Activated CD8-positive, alpha-beta memory T cell treated with anti-CD3 and anti-CD28 coated beads for 1 hour (primary cell): ENCODE measurements at places on chromosomes 7 and 10.

GRCh38 chr10:29946953-29947700, 112.3 kb downstream of the JCAD start:
- DNase-seq: no peak

GRCh38 chr7:20064181-20064970, 152.8 kb downstream of the MACC1 start:
- DNase-seq: no peak

GRCh38 chr10:101670635-101671034, 24.3 kb downstream of the FBXW4 start:
- DNase-seq: no peak

DNA sequence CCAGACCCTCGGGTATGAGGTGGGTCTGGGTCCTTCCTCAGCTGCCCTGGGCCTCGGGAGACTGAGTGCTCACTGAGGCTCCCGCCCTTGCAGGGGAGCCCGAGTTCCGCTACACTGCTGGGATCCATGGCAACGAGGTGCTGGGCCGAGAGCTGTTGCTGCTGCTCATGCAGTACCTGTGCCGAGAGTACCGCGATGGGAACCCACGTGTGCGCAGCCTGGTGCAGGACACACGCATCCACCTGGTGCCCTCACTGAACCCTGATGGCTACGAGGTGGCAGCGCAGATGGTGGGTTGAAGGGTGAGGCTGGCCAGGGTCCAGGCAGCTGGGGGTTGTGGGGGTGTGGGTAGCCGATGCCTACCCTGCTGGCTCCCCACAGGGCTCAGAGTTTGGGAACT, 7.6 kb downstream of the AEBP1 start:
- DNase-seq: no peak

- DNase-seq: no peak
These were observed 29.8 kb downstream of the PRR15 start for GRCh38 chr7:29593459-29593858.

DNA sequence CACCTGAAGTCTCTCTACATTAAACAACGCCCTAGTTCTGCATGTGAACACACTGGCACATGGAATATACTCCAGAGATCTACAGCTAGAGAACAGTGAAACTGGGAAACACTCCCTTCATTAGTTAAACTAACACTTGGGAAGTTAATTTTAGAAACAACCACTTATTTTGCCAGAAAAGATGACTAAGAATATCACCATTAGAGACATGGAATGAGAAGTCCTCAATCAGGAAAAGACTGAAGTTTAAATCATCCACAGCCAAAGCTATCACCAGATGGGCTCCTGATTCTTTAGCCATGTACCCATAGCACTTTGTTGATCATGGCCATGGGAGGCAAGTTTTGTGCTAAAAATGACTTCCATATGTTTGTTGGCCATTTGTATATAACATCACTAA, 719.5 kb downstream of the KCNMA1 start:
- DNase-seq: no peak

- DNase-seq: no peak
These were observed 3.6 kb downstream of the CCNY start for GRCh38 chr10:35339942-35340341.

DNA sequence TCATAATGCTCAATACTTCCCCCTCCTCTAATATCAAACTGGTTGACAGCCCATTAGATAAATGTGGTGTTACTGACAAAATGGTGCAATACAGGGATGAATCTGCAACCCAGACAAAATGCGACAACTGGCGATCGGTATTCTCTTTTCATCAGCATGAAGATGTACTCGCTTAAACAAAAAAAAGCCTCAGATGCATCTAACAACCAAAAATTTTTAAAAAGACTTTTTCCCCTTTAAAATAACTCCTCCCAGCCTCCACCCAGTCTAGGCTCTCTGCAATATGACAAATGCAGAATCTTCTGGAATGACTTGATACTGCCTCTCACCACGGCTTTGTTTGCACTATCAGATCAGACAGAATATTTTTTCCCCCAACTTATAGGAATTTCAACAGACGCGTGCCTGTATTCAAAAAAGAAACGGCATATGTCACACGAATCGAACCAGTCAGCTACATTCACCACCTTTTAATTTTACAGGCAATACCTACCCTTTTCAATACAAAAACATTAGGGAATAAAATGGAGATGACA, 1.2 kb downstream of the YWHAG start:
- DNase-seq: no peak

DNA sequence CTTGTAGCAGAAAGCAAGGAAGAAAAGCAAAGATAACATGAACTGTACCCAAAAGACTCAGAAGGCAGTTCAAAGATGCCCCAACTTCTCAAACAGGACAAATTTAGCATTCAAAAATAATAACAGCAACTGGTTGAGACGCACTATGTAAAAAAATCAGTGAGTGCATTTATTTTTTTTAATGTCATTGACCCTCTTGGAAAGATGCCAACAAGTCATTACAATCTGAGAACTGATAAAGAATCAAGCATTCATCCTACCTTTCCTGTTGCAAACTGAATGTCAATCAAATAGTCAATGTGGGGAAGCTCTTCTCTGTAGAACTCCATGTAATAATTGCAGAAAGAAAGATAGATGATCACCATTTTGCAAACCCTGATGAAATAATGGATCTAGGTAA, 1.7 kb upstream of the CCDC186 start:
- DNase-seq: no peak

DNA sequence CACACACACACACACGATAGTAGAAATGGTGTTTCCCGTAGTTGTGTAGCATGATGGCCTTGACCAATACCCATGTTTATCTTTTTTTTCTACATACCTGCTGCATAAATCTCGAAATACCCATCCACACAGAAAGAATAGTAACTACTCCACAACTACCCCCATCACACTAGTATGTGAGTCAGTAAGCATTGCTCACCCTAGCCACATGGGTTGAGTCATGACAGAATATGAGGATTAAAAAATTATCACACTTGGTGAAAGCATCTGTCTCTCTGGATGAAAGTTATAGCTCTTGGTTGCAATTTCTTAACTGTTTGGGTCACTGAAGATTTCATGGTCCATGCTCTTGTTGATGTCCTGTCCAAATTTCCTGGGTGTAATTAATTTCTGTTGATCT, 103.4 kb upstream of the MDFIC start:
- DNase-seq: no peak

DNA sequence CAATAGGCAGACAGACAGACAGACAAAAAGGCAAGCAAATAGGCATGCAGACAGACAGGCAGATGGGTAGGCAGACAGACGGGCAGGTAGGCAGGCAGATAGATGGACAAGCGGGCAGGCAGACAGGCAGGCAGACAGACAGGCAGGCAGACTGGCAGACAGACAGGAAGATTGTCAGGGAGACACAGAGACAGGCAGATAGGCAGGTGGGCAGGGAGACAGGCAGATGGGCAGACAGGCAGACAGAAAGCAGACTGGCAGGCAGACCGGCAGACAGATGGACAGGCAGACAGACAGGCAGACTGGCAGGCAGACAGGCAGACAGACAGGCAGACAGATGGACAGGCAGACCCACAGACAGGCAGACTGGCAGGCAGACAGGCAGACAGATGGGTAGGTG, 70.3 kb upstream of the MYL10 start:
- DNase-seq: no peak

DNA sequence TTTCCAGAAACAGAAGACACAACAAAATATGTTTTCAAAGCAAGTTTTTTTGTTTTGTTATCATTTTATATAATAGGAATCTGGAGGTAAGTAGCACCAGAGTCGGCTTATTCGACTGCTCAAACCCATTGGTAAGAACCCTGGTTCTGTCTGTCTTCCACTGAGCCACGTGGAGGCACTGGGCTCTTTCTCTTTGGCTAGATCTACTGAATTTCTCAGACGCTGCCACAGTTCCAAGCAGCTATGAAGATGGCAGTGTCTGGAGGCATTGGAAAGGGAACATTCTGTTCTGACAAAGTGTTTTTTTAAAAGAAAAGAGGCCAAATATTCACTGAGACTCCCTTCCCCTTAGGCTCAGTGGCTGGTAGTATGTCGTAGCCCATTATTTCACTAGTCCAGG, 338.8 kb downstream of the NRG3 start:
- DNase-seq: no peak

GRCh38 chr10:91944880-91945630, 21.5 kb downstream of the BTAF1 start:
- DNase-seq: no peak

DNA sequence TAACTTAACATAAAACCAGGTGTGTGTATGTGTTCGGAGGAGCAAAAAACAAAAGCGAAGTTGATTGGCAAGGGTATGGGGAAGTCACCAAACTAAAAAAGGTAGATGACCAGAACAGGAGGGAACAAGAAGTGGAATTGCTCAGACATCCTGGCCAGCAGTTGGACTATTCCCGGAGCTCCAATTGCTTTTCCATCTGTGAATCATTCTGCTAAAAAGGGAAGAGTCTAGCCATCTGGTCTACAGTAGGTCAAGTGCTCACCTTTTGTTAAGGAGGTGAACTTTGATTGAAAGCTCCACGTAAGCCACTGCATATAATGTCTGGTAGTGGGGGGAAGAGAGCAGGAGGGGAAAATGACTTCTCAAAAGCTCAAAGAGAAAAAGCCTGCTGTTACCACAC, 50.0 kb upstream of the BET1 start:
- no peak for DNase-seq

- DNase-seq: no peak
These were observed 39.7 kb downstream of the SP8 start for GRCh38 chr7:20747001-20747400.

GRCh38 chr7:139703487-139704307, 74.1 kb downstream of the HIPK2 start:
- no peak for DNase-seq

- no peak for DNase-seq
These were observed 83.5 kb downstream of the IDE start for GRCh38 chr10:92490387-92490786.
